NCI-H1436 (cell line): ENCODE measurements at places on chromosomes 7 and 10.
A peak's percentile ranks its signal among the peaks of the same experiment; 100 is the strongest.

GRCh38 chr10:79051766-79052165 lies 17.0 kb upstream of the ZMIZ1 start:
- DNase-seq, result no peak

GRCh38 chr10:49679480-49679893 lies at the start of gene C10orf53:
Gene C10orf53, plus strand, starts transcription at chr10:49679651. Its CDS starts 47 bp downstream, at chr10:49679698.
- peak; percentile 58 for DNase-seq

GRCh38 chr7:47387506-47387905 lies 194.4 kb downstream of the TNS3 start:
- DNase-seq, result no peak

DNA sequence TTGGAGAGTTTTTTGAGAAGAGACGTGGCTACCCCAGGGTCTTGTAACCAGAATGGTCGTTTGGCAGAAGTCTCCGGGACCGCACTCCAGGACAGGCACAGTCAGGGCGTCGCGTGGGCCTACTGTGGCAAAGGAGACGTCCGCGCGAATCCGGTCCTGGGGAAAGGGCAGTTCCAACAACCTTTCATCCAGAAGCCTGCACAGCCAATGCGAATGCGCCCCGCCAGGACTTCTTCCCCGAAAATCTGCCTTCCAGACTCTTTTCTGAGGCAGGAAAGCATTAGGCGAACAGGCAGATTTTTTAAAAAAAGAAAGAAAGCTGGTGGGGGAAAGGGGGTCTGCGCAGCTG lies 2.0 kb downstream of the HPSE2 start:
- no peak for DNase-seq

DNA sequence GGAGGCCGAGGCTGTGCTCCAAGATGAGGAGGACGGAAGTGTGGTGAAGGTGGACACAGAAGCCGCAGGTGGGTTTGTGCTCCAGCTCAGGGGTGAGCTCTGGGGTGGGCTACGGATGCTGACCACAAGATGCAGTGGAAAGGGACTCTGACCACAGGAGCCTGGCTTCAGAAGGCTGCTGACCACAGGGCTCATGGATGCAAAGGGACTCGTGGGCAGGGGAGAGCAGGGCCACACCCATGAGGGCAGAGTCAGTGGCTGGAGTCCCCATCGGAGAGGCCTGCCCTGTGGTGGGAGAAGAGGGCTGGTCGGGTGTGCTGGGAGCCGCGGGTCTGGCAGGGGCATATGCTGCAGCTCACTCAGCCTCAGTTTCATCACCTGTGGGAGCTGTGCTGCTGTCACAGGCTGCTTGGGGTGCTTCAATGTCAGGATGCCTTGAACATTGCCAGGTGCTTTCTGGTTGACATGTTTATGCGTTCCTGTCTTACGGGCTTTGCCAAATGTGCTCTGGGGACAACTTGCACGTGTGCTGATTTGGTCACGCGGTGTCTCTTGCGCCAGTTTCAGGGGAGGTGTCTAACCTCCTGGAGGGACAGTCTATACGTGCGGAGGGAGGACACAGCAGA lies 13.7 kb downstream of the SCART1 start:
- DNase-seq, result no peak

GRCh38 chr7:149440222-149440621 lies 20.6 kb downstream of the ZNF777 start:
- DNase-seq, result no peak

GRCh38 chr10:116787053-116787659 lies 44.8 kb upstream of the HSPA12A start:
- no peak for DNase-seq

DNA sequence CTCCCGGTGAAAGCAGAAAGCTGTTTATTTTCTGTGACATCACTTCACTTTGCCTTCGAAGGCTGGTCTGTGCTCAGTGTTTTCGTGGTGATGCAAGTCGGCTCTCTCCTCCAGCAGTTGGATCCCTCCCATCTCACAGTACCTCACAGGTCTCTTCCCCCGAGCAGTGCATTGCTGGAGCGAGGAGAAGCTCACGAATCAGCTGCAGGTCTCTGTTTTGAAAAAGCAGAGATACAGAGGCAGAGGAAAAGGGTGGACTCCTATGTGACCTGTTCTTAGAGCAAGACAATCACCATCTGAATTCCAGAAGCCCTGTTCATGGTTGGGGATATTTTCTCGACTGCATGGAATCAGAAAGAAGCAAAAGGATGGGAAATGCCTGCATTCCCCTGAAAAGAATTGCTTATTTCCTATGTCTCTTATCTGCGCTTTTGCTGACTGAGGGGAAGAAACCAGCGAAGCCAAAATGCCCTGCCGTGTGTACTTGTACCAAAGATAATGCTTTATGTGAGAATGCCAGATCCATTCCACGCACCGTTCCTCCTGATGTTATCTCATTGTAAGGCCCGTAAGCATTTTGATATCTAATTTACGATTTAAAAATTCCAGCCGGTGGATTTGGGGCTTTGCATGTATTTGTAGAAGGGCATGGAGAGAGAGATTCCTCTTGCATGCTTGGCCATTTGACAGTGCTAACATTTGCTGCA lies at the start of gene LGI1:
Gene LGI1 (plus strand): TSS at position 136 of the 707 bp plus-strand sequence. CDS start 209 bp downstream, at position 345.
- no peak for DNase-seq

- no peak for DNase-seq
Measured at GRCh38 chr7:41573862-41574261, 129.0 kb downstream of the INHBA start.

DNA sequence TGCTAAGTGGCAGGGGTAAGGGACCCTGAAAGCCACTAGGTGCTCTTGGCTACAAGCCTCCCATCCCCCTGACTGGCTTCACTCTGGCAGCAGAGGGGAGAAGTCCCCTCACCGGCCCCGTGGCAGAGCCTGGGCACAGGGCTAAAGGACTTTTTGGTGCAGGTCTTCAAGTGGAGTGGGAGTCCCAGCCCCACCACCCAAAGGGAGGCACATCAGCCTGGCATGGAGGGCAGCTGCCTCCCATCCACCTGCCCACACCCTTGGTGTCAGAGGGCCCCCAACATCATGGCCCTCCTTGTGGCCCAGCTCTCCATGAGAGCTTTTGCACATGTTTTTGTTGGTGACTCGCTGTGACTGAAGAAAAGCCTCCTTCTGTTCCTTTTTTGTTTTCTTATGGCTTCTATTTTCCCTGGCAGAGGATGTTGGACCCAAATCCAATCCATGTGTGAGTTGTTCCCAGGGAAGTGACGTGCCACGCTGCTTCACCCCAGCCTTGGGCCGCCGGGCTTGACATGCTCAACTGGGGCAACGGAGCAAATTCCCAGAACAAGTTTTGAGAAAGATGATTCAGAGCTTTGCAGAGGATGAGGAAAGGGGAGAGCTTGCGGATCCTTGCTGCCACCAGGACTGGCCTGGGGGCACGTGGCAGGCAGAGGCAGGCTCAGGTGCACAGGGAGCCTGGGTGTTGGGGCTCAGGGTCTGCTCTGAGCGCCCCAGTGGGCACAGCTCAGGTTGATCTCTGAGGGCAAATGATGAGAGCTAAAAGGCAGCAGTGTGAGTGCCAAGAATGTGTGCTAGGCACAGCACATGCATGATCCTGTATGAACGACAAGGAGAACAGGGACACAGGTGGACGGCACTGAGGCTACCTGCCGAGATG lies 1.9 kb upstream of the AEBP1 start:
- DNase-seq, result no peak

DNA sequence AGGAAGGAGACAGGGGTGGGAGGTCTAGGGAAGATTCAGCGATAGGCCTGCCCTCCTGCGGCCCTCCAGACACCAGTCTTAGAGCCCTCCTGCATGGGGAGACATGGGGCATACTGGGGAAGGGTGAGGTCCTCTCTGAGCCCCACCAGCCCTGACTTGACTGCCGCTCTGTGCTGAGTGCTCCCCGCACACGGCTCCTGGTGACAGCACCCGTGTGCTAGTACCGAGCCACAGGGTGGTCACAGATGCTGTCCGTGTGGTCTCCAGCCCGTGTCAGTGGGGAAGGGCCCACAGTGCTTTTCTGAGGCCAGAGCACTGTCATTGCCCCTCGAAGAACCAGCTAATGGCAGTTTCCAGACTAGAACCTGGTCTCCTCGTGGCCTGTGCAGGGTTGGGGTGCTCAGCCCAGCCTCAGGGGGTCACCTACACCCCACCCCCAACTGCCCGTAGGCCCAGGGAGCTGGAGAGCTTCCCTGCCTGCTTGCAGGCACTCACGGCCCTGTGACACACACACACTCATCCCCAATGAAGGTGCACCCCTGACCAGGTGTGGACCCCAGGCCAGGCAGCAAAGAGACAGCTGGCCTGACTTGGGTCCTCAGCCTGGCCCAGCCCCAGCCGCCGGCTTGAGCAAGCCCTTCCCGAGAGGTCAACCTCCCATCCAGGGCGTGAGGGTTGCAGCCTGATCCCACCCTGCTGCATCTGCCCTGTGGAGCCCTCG lies 86.0 kb upstream of the RET start:
- DNase-seq, result no peak

DNA sequence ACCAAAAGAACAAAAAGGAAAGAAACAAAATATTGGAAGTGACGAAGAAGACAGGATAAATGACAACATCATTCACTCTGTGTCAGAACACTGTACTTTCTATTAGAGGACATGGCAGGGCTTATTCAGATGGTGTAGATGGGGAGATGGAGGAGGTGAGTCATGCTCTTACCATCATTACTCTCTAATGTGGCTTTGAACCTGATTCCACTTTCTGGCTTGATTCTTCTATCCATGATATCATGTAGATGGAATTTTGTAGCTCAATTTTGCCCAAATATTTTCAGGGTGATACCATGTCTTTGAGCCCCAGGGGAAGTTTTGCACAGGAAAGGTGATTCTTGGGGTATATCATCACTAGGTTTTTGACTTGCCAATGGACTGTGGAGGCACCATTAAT lies 91.7 kb downstream of the CFAP58 start:
- no peak for DNase-seq

- no peak for DNase-seq
Measured at GRCh38 chr10:22959950-22960349, 32.1 kb downstream of the ARMC3 start.

DNA sequence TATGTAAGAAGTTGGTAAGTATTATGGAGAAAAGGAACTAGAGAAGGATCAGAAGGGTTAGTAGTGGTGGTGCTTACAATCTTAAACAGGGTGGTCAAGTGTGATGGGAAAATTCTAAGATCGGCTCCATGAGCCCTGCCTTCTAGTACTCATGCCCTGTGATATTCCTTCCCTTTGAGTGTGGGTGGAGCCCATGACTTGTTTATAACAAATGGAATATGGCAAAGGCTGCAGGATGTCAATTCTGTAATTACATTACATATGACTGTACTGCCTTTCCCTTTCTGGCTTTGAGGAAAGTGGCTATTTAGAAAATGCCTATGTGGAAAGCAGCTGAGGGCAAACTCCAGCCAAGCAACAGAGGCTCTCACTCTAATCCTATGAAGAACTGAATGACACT lies 309.6 kb downstream of the AGMO start:
- DNase-seq, result no peak

- no peak for DNase-seq
Measured at GRCh38 chr10:74177140-74177677, 26.2 kb downstream of the ADK start.

- DNase-seq, result no peak
Measured at GRCh38 chr7:11591055-11591633, 240.9 kb downstream of the THSD7A start.

DNA sequence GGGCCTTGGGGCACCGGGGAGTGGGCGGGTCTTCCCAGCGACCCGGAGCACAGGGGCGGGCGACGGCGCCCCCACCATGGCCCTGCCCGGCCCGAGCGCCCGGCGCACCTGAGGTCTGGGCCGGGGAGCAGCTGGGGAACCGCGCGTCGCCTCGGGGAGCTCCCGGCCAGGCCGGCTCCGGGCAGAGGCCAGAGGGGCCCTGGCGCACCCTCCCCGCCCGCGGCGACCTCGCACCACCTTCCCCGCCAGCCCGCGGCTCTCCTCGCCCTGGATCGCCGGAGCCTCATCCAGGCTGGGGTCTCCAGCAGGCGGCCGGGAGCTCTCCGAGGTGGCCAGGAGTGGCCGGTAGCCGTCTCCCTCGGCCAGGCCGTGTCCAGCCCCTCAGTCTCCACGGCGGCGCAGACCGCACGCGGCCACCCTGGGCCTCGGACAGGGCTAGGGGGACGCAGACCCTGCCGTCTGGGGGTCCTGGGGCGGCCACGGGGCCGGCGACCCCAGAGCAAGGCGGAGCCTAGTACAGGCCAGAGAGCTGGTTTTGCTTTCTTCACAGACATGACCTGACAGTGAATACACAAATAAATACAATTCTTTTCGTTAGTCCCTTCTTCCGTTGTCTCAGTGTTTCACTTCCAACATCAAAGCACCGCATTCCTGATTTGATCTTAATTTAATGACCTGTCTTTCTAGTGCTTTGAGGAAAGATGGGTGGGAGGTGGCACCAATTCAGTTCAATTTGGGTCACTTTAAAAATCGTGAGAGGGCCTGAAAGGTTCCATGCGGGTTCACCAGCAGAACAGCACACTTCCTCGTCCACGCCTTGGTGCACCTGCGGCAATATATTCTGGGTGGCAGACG lies 356.9 kb downstream of the DNAJB6 start:
- DNase-seq, result no peak

DNA sequence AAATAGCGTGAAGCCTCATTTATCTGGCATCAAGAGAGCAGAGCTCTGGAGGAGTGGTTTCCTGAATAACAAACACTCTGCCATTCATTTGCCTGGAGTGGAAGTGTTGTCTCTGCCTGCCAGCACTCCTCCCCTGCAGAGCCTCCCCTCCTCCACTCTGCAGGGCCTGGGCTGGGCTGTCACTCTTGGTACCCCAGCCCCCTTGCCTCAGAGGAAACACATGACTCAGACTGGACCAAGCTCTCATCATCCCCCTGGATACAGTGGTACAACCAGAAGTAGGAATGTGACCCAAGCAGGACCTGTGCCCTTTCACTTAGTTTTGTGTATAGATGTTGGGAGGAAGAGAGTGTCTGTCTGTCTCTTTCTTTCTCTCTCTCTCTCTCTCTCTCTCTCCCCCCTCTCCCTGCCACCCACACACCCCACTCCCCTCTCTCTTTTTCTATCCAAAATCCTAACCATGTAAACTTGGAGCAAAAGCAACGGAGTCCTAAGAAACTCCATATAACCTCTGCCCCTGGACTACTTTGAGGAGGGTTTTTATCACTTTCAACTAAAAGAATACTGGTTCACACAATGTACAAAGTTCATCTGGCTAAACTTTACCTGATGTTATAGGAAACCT lies 43.9 kb downstream of the DOCK4 start:
- peak; percentile 32 for DNase-seq

DNA sequence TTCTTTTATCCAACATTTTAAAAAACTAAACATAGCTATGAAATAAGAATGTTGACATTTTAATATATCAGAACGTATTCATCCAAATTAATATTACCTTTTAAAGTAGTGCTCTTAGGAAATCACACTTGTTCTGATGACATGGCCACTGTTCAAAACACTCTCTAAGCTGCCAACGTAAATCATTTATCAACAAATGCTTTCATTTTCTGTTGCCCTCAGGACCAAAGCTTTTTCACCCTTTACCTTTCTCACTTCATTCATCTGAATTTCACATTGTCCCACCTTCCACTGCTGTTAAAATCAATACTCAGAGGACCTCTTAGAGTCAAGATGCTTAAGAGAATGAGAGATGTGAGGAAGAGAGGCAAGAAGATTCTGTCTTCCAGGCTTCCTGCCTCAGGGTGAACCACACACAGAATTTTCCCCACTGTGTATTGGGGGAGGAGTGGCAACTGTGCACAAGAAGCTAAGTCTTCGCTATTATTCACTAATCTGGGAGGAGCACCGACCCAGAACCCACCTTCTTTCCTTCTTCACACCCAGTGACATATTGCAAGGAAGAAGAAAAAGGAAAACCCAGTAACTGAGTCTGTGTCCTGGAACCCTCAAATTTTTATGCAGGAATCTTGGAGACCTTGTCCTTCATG lies 21.0 kb downstream of the HIBADH start:
- no peak for DNase-seq

GRCh38 chr10:13847201-13847631 lies 260.5 kb downstream of the PRPF18 start:
- DNase-seq, result no peak
